Karpas-422 (cell line): ENCODE measurements at places on chromosomes 1 and 21. TPM values are rescaled to one million over a fixed set of nuclear protein-coding genes. Genes with fewer than 3 reads are reported as not detected.

DNA sequence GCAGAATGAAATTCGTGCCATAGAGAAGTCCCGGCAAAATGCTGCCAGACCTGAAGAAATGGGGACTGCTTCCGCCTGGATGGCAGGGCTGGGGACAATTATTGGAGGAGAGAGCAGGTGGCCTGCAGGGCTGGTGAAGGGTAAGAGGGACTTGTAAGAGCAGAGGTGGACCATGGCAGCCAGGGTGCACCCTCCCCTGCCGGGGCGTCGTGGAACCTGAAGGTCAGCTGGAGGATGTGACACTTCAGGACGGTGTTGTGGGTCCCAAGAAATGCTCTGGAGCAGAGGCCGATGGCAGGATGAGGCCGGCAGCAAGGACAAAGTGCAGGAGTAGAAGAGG lies 40.3 kb downstream of the RIPK4 start:
- DNase-seq: no peak

GRCh38 chr1:32334864-32335534 lies 1.0 kb downstream of the MARCKSL1 start:
- DNase-seq: peak; percentile 82

DNA sequence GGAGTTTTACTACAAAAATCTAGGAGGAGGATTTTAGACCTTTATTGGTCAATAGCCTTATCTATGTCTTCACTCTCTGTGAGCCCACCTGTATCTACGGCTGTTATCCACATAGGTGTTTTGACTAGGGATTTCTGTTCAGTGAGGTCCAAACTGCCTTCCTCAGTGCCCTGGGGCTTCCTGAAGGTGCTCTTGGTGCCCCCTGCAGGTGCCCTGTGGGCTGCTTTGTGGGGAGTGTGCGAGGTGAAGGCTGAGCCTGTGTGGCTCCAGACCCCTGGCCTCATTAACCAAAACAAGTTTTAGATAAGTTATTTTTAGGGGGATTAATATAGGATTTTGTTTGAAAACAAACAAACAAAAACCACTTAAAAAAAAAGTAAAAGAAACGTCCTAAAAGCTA lies 122.5 kb downstream of the KIF26B start:
- peak; percentile 71 for DNase-seq

HSD3B1 gene
- not detected in 2 replicates for total RNA-seq

GRCh38 chr1:21814241-21814918 lies 2.3 kb downstream of the LDLRAD2 start:
- peak; percentile 36 for DNase-seq

- DNase-seq: no peak
Measured at GRCh38 chr21:34157521-34157920, 84.1 kb downstream of the MRPS6 start.

- DNase-seq: no peak
Measured at GRCh38 chr1:232111611-232112010, 485.0 kb downstream of the DISC1 start.

CHODL gene
- 0.14 TPM in 1 of 2 replicates, not detected in the other for total RNA-seq
